ENCODE measurements at places on chromosomes 12 and 14. TPM values are rescaled to one million over a fixed set of nuclear protein-coding genes. Genes with fewer than 3 reads are reported as not detected.

DNA sequence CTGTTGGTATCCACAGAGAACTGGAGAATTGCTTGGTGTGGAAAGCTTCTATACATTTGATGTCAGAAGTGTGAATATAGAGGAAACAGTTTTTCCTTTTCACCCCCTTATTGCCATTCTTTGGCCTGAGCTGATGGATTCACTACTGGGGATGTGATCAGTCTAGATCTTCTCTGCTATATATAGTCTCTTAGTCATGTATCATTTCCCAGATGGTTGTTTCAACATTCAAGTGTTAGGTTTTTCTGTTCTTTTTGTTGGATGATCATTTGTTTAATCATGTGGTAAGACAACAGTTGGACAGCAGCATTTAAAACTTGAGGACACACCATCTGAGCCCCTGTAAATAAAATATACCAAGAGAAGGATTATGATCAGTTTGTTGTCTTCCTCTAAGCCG, 29.6 kb downstream of the TMX1 start:
- no peaks in the 10 kb centered on the region for H3K36me3 ChIP-seq
- no peak for DNase-seq
- no peak overlapping the region for H3K27ac ChIP-seq
- no peaks in the 10 kb centered on the region for H3K27me3 ChIP-seq
- no peak overlapping the region for H3K4me3 ChIP-seq

GRCh38 chr12:13144266-13144828, 40.9 kb upstream of the GSG1 start:
- H3K27me3 ChIP-seq = no peaks in the 10 kb centered on the region
- H3K27ac ChIP-seq = no peak overlapping the region
- H3K4me1 ChIP-seq = no peaks in the 10 kb centered on the region
- no peak overlapping the region for H3K4me3 ChIP-seq
- no peak for DNase-seq

DNA sequence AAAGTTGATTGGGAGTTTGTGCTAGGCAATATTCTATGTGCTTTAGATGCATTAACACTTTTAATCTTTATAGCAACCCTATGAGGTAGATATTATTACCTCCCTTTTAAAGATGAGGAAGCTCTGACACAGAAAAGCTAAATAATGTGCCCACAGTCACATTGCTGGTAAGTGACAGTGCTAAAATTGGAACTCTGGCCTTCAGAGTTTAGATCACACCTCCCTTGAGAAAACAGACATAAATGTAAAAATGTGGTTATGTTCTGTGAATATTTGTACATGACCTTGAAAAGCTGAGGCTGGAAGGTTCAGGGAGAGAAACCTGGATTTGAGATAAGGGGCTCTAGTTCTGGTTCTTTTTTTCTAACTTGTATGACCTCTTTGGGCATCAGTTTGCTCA, 1.9 kb downstream of the ABHD4 start:
- H3K27ac ChIP-seq = no peak overlapping the region
- no peaks in the 10 kb centered on the region for H3K27me3 ChIP-seq
- no peak overlapping the region for H3K4me3 ChIP-seq
- H3K4me1 ChIP-seq = peaks cover 6% of the 10 kb centered on the region
- no peak for DNase-seq
- peaks cover 20% of the 10 kb centered on the region for H3K36me3 ChIP-seq

DNA sequence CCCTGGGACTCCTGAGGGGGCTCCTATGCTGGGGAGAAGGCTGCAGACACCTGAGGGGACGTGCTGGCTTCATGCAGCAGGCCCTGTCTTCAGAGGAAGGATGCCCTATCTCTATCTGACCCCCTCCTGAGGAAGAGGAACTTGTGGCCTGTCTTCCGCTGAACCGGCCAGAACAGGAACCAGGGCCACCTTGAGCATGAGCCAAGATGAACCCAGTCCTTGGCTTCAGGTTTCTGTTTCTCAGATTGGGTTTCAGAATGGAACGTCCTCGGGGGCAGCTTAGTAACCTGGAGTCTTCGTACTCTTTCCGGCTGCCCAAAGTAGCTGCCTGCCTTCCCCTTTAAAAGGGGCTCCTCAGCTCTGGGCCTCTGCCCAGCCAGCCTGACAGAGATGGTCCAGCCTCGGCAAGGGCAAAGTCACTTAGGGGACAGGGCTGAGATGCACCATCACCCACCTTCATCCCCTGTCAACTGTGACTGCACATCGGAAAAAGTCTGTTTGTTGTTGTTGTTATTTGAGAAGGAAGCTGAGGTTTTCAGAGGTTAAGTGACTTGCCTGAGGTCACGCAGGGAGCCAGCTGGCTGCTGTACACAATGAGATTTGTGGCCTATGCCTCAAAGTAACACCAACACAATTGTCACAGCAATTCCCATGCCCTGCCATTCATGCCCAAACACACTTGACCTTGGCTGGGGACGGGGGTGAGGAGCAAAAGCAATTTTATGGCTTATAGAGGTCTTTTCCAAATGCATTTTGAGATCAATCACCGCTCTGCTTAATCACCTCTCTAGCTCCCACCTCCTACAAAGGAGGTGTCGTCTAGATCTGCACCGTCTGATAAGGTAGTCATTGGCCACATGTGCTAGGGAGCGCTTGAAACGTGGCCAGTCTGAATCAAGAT, 13.4 kb downstream of the ASB2 start:
- H3K4me1 ChIP-seq = no peaks in the 10 kb centered on the region
- no peak overlapping the region for H3K4me3 ChIP-seq
- H3K27ac ChIP-seq = no peak overlapping the region
- DNase-seq = no peak
- H3K36me3 ChIP-seq = no peaks in the 10 kb centered on the region
- no peaks in the 10 kb centered on the region for H3K27me3 ChIP-seq

GRCh38 chr12:13343375-13343774, 146.8 kb downstream of the EMP1 start:
- no peaks in the 10 kb centered on the region for H3K36me3 ChIP-seq
- no peaks in the 10 kb centered on the region for H3K4me1 ChIP-seq
- no peak overlapping the region for H3K27ac ChIP-seq
- no peak for DNase-seq
- H3K4me3 ChIP-seq = no peak overlapping the region
- peaks cover 31% of the 10 kb centered on the region for H3K27me3 ChIP-seq

DNA sequence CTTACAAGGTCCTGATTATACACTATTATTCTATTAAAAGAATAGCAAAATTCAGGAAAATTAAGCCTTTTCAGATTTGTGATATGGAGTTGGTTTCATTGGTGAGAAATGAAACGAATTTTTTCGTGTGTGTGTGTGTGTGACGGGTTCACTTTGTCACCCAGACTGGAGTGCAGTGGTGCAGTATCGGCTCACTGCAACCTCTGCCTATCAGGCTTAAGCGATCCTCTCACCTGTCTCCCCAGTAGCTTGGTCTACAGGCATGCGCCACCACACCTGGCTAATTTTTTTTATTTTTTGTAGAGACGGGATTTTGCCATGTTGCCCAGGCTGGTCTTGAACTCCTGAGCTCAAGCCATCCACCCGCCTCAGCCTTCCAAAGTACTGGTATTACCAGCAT, 9.7 kb downstream of the PCBP2 start:
- no peak overlapping the region for H3K4me3 ChIP-seq
- H3K27ac ChIP-seq = no peak overlapping the region

DNA sequence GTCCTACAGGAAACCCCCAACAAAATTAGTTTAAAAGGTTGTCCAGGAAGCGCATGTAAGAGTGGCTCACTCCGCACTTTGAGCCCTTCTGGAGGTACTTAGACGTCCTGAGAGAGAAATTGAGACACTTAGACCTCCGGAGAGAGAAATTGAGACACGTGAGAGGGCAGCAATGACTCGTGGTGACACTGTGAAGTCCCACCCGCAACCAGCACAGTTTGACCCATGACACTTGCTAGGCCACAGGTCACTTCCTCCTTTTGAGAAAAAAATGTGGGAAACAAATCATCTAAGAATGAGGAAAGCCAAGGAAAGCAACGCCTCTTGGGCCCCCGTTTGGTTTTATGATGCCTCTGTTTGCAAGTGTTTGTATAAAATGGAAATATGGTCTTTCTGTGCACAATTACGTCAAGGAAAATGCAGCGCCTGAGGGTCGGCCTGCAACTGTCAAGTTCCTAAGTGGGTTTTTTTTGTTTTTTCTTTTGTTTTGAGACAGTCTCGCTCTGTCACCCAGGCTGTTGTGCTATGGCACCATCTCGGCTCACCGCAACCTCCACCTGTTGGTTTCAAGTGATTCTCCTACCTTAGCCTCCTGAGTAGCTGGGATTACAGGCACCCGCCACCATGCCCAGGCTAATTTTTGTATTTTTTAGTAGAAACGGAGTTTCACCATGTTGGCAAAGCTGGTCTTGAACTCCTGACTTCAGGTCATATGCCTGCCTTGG, 13.6 kb upstream of the CDCA4 start:
- no peaks in the 10 kb centered on the region for H3K36me3 ChIP-seq
- H3K27me3 ChIP-seq = peaks cover 6% of the 10 kb centered on the region
- H3K27ac ChIP-seq = no peak overlapping the region
- DNase-seq = no peak

GRCh38 chr12:127567531-127567930, 699.4 kb upstream of the TMEM132C start:
- H3K36me3 ChIP-seq = no peaks in the 10 kb centered on the region
- no peak for DNase-seq
- H3K4me1 ChIP-seq = no peaks in the 10 kb centered on the region
- no peak overlapping the region for H3K4me3 ChIP-seq
- H3K27ac ChIP-seq = no peak overlapping the region

MIP gene
- not detected for total RNA-seq

PLEKHA5 gene
- 14.0 TPM for total RNA-seq

TAS2R42 gene
- total RNA-seq = not detected

LHX5 gene
- total RNA-seq = not detected

SCN8A gene
- 5.5 TPM for total RNA-seq

ADAM21 gene
- not detected for total RNA-seq

B4GALNT1 gene
- total RNA-seq = 34.5 TPM
